T1000 (cell line): ENCODE measurements at places on chromosomes 2 and 18.

GRCh38 chr2:120739438-120740090 lies 3.9 kb downstream of the GLI2 start:
- DNase-seq: no peak

- no peak for DNase-seq
Observed at GRCh38 chr2:240178564-240178963, 38.1 kb upstream of the OTOS start.

- DNase-seq: no peak
Observed at GRCh38 chr2:70690846-70691245, 77.2 kb downstream of the ADD2 start.

DNA sequence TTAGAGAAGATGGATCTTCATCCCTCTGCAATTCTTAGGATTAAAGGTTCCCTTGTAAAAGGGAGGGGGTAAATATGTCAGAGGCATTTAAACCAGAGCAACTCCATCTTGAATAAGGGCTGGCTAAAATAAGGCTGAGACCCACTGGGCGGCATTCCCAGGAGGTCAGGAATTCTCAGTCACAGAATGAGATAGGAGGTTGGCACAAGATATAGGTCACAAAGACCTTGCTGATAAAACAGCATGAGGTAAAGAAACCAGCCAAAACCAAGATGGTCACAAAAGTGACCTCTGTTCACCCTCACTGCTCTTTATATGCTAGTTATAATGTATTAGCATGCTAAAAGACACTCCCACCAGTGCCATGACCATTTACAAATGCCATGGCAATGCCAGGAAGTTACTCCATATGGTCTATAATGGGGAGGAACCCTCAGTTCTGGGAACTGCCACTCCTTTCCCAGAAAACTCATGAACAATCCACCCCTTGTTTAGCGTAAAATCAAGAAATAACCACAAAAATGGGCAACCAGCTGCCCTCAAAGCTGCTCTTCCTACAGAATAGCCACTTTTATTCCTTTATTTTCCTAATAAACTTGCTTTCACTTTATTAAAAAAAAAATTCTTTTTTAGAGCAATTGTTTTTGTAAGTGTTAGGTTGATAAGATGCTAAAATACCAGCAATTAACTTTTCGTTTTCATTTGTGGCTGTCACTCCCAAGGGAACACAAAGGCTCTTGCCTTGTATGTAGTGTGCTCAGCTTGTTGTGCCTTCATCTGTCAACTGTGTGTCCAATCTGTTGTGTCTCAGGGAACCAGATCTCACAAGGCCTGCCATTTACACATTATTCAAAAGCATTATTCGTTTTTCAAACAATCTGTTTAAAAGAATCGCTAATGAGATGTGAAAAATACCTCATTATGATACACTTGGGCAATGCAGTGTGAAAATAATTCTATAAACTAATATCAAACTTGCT lies 205.2 kb upstream of the RGPD4 start:
- no peak for DNase-seq

- no peak for DNase-seq
Observed at GRCh38 chr18:21307578-21307977, 65.5 kb downstream of the GREB1L start.

DNA sequence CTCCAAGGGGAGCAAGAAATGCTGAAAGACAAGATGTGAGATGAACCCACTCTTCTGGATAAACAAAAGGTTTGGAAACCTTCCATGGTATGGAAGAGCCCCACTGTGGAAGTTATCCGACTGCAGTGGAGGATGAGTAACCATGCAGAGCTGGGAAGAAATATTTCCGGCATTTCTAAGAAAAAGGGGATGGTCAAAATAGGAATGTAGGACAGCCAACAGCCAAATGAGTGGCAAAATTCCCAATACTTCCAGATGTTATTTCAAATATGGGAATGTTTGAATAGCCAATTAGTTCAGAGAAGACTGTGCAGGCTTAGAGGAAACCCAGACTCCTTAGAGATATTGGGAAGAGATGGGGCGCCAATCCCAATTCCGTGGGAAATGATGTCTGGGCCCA lies 246.8 kb downstream of the RAD51AP2 start:
- DNase-seq: no peak

DNA sequence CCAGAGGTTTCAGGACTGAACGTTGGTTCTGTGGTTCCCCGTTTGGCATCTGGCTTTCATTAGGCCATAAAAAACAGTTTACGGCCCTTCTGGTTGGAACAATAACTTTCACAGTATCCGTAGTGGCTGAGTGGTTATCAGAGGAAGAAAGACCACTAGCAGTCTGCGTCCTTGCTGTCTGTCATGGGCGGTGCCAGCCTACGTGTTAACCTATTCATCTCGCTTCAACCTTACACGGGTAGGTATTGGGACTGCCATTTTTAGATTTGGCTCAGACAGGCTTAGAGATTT lies 42.6 kb upstream of the ROCK2 start:
- DNase-seq: no peak

DNA sequence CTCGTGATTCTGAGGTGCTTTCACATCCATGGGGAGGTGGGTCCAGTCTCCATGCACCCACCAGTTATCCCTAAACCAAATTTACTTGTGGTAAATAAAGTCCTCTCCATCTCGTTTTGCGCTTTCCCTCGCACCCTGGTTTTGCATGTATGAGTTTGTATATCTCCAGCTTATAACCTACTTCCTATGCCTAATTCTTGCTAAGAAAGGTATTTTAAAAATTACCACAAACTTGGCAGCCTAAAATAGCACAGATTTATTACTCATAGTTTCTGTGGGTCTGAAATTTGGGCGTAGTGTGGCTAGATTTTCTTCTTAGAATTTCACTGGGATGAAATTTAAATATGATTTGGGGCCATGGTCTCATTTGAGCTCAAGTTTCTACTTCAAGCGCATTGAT lies 511.5 kb downstream of the NYAP2 start:
- DNase-seq: no peak
